NCI-H1092 treated with DMSO at 0.1 percent for 48 hours (cell line): ENCODE measurements at places on chromosomes 3 and 15.

DNA sequence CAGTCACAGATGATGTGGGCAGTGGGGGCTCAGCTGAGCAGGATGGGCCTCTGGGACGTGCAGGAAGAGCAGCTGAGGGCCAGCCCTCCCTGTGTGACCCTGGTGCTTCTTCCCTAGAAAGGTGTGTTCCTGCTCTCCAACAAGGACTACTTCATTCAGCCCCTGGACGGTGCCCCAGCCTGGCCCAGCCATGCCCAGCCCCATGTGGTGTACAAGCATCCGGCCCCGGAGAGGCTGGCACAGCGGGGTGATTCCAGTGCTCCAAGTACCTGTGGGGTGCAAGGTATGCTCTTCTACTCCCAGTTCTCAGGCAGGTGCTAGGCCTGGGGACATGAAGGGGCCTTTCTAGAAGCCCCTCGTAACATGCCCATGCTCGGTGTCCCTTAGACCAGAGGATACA lies 38.3 kb downstream of the SAXO2 start:
- no peak for DNase-seq

DNA sequence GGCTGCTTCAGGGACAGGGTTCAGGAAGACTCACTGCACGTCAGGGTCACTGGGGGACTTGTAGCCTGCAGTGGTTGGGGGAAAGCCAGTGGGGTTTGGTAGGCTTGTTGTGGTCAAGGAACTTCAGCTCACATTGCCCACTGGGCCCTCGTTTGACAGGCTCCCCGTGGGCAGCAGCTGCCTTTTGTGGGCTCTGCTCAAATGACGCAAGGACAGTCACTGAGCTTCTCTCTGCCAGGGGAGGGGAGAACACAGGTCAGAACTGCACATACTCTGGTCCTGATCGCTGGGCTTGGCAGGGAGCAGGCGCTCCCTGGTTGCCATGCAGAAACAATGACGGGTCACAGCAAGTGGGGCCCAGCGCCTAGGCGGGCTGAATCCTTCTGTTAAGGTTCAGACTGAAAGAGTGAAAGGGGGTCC lies 45.5 kb downstream of the FAM174B start:
- no peak for DNase-seq

DNA sequence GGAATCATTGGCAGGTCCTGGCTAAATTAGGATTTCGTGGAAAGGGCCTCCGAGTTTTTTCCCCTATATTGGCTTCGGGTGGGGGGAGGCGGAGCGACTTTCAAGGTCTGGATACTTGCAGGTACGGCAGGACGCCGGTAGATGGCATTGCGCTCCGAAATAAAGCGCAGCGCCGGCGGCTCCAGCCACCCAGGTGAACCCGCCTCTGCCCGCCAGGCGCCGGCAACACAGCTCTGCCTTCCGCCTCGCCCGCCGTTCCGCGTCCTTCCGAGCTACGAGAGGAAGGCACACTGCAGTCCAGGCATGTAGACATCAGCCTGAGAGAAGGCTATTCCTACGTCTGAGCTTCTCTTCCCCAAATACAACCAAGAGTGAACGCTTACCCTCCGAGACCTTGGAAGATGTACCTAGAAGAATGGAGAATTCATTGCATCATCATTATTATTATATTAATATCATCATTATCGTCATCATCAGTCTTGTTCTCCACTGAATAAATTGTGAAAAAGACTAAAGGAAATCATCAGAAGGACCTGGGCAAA lies 514.1 kb downstream of the MECOM start:
- peak; percentile 88 for DNase-seq

GRCh38 chr3:122941228-122942206 lies 86.0 kb downstream of the SEMA5B start:
- no peak for DNase-seq

- no peak for DNase-seq
Measured at GRCh38 chr15:71588746-71589145, 221.6 kb upstream of the NR2E3 start.

DNA sequence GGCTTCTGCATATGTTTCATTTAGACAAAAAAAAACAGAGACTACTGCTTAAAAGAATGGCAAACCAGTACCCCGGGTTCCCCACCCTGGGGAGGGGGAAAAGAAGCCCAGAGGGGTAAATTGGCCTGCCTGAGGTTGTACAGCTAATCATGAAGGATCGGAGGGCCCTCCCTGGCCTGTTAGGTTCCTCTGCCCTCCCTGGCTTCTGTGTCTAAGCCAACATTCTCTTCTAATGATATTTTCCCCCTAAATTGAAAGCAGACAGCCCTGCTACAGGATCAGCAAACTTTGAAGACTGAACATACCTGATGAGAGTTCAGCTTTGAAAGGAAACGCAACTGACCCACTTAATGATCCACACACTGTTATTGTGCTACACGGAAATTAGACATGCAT lies 2.5 kb downstream of the ARHGAP31 start:
- DNase-seq: no peak

- peak; percentile 10 for DNase-seq
Measured at GRCh38 chr3:184604039-184604601, 42.5 kb downstream of the EPHB3 start.
